ENCODE measurements at places on chromosomes 2 and 18. TPM values are rescaled to one million over a fixed set of nuclear protein-coding genes. Genes with fewer than 3 reads are reported as not detected.

- no peak overlapping the region for H3K4me3 ChIP-seq
- H3K27me3 ChIP-seq = no peaks in the 10 kb centered on the region
- H3K27ac ChIP-seq = no peak overlapping the region
- no peak for DNase-seq
- H3K4me1 ChIP-seq = peaks cover 38% of the 10 kb centered on the region
Observed at GRCh38 chr2:191252699-191253098, 7.5 kb downstream of the MYO1B start.

GRCh38 chr2:3958969-3959368 is 255.6 kb downstream of the DCDC2C start:
- H3K27me3 ChIP-seq = no peaks in the 10 kb centered on the region
- H3K4me1 ChIP-seq = peaks cover 3% of the 10 kb centered on the region
- H3K27ac ChIP-seq = no peak overlapping the region

DNA sequence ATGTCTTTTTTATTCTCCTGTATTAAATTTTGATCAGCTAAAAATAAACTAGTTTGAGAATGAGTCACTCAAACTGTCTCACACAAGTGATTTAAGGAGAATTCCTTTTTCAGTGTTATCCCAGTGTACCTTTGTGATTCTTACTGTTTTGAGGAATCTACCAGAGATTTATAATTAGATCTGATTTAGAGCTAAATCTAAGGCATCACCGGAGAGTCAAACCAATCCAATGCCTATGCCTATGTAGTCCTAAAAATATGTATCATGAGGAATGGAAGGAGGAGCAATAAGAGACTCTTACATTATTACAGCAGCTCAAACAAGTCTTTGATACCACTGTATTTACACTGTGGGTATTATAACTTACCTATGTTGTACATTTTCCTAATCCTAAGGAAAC is 63.4 kb upstream of the CYP20A1 start:
- no peak for DNase-seq
- no peaks in the 10 kb centered on the region for H3K27me3 ChIP-seq
- peak overlapping the region; percentile 4 for H3K27ac ChIP-seq
- no peak overlapping the region for H3K4me3 ChIP-seq
- 0 out of 2 replicates have a peak, but pooled peaks cover 6% of the 10 kb centered on the region for H3K4me1 ChIP-seq

The TMEM17 gene
- 8.6 TPM for polyA plus RNA-seq

- no peak overlapping the region for H3K27ac ChIP-seq
- H3K36me3 ChIP-seq = peaks cover 20% of the 10 kb centered on the region
- DNase-seq = no peak
- H3K4me1 ChIP-seq = peaks cover 4% of the 10 kb centered on the region
- H3K27me3 ChIP-seq = no peaks in the 10 kb centered on the region
Observed at GRCh38 chr2:99187011-99187410, 6.0 kb downstream of the MRPL30 start.

The PLA2R1 gene
- not detected for polyA plus RNA-seq

DNA sequence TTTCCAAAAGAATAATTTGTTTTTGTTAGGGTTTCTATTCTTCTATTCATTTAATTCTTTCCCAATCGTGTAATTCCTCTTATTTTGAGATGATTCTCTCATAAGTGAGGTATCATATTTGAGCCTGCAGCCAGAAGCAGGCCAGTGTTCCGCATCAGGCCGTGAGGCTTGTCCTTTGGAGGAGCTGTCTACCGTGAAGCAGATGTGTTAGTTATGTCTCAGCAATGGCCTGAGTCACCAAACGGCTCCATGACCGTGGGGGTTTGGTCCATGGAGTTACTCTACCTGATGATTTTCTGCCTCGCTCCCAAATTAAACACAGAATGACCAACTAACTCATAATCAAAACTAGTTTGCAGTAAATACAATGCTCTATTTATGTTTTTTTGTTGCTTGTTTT is 64.2 kb upstream of the TMEM87B start:
- H3K4me3 ChIP-seq = no peak overlapping the region
- DNase-seq = no peak
- 0 out of 2 replicates have a peak, but pooled peaks cover 6% of the 10 kb centered on the region for H3K4me1 ChIP-seq
- no peaks in the 10 kb centered on the region for H3K27me3 ChIP-seq

DNA sequence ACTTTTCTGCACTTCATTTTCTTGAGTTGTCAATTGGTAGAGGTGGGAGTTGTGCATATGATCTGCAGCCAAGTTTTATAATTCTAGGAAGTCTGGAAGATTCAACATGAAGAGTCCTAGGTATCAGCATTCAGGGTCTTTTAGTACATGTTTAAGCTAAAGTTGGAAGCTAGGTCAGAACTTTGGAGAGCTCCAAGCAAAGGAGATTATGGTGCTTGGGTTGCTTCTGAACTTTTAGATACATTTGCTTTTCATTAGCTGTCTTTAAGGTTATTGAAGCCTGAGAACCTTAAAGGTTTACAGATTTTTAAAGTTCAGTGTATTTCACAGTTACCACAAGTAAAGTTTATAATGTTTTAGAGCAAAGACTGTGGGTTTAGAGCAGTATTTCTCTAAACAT is 85.5 kb downstream of the EPC2 start:
- no peak overlapping the region for H3K4me3 ChIP-seq
- H3K4me1 ChIP-seq = no peaks in the 10 kb centered on the region
- H3K36me3 ChIP-seq = peaks cover 9% of the 10 kb centered on the region
- H3K27ac ChIP-seq = no peak overlapping the region
- DNase-seq = no peak
- no peaks in the 10 kb centered on the region for H3K27me3 ChIP-seq
